ENCODE measurements at places on chromosomes 6 and 20.

- DNase-seq = no peak
These were observed 16.8 kb downstream of the SIRPA start for GRCh38 chr20:1912053-1912452.

DNA sequence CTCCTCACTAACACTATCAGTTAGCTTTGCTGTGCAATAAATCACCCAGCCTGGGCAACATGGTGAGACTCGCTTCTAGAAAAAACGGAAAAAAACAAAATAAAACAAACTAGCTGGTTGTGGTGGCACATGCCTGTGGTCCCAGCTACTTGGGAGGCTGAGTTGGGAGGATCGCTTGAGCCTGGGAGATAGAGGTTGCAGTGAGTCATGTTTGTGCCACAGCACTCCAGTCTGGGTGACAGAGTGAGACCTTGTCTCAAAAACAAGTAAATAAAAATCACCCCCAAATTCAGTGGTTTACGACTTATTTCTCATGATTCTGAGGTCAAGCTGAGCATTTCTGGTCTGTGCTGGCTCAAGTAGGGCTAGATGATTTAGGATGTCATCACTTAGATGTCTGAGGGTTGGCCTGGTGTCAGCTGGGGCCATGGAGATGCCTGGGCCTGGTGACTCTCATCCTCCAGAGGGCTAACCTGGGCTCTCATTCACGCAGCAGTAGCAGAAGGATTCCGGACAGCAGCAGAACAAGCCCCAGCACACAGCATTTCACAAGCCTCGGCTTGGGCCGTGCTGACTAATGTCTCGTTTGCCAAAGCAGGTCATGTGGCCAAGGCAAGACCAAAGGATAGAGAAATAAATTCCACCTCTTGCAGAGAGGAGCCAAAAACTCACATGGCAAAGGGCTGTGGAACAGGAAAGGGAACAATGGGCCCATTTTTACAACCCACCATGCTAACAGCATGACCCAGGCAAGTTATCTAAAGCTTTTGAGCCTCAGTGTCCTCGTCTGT is 32.5 kb downstream of the MGME1 start:
- peak; percentile 38 for DNase-seq

DNA sequence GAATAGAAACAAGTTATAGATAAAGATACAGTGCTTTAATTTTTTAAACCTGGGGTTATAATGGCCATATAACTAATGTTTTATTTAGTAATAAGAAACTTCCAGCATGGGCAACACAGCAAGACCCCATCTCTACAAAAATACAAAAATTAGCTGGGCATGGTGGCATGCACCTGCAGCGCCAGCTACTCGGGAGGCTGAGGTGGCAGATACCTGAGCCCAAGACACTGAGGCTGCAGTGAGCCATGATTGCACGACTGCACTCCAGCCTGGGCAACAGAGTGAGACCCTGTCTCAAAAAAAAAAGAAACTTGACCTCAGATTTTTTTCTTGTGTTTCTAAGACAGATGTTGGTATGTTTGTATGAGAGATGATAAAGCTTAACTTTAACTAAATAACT is 22.9 kb downstream of the EEF1A1 start:
- no peak for DNase-seq

GRCh38 chr6:118968416-118968815 is 33.5 kb upstream of the MCM9 start:
- DNase-seq = no peak

- no peak for DNase-seq
These were observed 16.5 kb upstream of the FOXQ1 start for GRCh38 chr6:1295420-1295819.

DNA sequence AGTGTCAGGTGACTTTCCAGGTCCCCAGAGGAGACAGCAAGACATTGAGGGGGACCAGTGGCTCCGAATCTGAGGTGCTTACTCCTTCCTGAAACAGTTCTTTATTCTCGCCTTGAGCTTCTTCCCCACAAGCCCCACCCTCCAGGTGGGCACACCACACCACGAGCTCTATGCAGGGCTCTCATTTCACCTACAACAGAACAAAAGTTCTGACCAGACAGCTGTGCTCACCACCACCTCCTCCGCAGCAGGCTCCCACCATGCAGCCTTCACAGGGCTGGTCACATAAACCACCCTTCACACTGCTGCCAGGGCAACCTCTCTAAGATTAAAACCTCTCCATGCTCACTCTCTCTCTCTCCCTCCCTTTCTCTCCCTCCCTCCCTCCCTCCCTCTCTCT is 384.5 kb upstream of the ARID1B start:
- DNase-seq = no peak

DNA sequence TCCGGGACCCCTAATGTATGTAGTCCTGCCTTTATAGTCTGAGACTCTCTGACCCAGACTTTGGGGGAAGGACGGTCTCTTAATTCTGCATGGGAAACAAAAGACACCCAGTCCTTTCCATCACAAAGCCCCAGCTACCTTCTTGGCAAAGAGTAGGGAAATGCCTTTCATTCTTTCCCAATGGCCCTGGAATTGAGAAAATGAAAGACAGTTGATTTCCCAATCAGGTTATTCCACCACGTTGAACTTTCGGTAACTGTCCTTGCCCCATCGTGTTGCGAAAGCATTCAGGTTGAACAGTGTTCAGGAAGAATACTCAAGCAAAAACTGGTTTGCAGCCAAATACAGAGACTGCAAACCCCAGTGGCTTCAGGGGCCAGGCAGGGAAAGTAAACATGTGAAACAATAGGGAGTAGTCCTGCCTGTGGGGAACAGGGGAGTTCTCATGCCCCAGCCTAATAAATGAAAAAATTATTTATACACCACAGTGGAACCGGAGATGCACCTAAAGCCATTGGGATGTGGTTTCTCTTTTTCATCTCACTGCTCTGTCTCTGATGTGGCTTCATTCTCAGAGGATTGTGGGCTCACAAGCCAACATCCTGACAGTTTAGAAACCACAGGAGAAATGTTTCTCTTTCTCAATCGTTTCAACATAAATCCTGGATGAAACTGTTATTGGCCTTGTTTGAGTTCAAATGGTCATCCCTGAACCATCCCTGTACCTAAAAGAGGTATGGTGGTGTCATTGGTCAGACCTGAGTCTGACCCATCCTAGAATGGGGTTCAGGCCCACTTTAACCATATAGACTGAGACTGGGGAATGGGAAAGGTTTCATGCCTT is 44.2 kb upstream of the SLC9A8 start:
- peak; percentile 95 for DNase-seq

- no peak for DNase-seq
These were observed 12.1 kb upstream of the AHCY start for GRCh38 chr20:34315236-34315635.

DNA sequence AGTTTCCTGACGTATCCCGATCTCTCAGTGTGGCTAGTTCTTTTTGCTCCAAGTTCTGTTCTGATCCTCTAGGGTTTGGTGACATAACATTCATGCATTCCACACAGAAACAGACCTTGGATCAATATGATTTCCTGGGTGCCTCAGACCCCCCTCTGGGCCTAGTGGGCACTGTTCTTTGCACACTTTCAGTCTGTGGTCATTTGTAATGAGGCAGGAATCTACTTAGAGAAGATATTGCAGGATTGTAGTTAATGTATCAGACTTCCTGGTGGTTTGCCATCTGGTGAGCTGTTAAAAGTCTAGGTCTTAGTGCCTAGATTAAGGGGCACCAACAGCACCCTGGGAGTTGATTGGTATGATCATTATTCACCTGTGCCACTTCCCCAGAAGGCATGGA is 7.5 kb downstream of the BEND6 start:
- DNase-seq = peak; percentile 35

GRCh38 chr6:125789167-125789566 is 1.6 kb upstream of the NCOA7 start:
- no peak for DNase-seq

GRCh38 chr6:106163966-106164877 is 78.1 kb downstream of the PRDM1 start:
- no peak for DNase-seq

DNA sequence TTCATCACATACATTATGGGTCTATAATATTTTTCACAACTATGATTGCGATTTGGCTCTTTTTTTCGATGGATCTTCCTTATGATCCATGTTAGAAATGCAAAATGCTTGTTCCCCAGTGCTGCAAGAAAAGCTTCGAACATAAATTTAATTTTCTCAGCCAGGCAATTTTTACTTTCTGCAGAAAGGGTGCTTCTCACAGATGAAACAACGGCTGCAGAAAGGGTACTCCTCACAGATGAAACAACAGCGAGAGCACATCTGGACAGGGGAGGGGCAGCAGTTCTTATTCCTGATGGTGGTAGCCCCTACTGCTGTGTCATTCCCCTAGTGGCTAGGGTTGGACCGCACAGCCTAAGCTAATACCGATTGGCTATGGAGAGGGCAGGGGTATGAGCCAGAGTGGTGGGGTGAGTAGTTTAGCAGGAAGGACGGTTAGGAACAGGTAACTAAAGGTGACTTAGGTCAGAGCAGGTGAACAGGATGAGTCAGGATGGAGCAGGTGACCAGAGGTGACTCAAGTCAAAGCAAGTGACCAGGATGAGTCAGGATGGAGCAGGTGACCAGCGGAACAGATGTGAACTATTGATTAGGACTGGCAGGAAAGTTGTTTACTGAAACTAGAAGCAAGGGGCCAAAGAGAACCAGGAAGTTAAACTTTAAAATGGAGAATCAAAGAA is 13.4 kb upstream of the TREML4 start:
- no peak for DNase-seq

GRCh38 chr6:166364456-166364855 is 18.3 kb downstream of the MPC1 start:
- no peak for DNase-seq

- DNase-seq = no peak
These were observed 323.0 kb downstream of the UTRN start for GRCh38 chr6:144607998-144608735.

DNA sequence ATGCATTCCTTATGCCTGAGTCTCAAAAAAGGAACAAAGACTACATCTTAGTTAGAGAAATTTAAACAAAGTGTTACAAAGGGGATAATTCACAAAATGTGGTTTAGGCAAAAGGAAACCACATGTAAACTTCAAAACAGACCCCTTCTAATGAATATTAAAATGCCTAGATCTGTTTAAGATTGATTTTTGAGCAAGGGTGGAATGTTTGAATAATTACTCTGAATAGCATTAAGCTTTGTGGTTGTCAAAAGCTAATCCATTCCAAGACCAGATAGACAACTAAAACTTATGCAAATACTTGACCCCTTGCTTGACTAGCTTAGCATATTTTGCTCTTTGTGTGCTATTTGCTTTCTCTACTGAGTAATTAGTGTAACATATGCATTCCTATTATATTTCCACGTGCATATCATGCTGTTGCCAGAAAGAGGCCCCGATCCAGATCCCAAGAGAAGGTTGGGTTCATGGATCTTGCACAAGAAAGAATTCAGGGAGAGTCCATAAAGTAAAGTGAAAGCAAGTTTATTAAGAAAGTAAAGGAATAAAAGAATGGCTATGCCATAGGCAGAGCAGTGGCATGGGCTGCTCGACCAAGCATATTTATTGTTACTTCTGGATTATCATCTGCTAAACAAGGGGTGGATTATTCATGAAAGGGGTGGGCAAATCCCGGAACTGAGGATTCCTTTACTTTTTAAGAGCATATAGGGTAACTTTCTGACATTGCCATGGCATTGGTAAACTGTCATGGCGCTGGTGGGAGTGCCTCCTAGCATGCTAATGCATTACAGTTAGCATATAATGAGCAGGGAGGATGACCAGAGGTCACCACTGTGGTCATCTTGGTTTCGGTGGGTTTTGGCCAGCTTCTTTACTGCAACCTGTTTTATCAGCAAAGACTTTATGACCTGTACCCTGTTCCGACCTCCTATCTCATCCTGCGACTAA is 1193.4 kb upstream of the EYS start:
- no peak for DNase-seq

GRCh38 chr6:87705070-87705691 is 3.1 kb upstream of the AKIRIN2 start:
- no peak for DNase-seq

- no peak for DNase-seq
These were observed 6.2 kb downstream of the TRIM38 start for GRCh38 chr6:25968769-25969168.

- DNase-seq = peak; percentile 86
These were observed 28.0 kb upstream of the ZNF217 start for GRCh38 chr20:53621482-53622246.

DNA sequence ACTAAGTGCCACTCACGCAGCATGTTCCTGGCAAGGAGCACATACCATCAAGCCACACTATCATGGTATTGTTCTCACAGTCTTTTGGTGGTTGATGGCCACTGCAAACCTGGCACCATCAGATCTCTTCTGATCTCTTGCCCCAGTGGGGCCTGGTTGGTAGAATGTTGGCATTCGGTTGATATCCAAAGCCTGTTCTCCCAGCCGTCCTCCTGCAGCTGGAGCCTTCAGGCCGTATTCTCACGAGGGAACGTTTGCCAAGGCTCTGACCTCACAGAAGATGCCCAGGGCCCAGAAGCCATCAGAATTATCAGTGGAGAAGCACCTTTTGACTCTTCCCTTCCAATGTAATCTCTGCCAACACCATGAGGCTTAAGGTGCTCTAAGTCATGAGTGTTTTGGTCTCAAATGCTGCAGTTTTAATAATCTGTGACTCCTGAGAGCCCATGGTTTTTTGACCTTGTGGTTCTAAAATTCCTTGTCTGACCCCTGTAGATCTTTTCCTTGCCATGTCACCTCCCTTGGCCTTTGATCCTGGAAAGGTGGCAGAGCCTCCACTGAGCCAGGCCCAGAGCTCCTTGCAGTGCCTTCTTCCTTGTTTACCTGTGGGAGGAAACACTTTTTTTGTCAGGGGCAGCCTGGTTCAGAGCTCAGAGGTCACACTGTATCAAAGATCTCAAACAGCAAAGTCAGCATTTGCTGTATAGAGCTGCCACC is 27.8 kb downstream of the POFUT1 start:
- no peak for DNase-seq

- DNase-seq = no peak
These were observed 86.2 kb downstream of the LCA5 start for GRCh38 chr6:79450984-79451383.

DNA sequence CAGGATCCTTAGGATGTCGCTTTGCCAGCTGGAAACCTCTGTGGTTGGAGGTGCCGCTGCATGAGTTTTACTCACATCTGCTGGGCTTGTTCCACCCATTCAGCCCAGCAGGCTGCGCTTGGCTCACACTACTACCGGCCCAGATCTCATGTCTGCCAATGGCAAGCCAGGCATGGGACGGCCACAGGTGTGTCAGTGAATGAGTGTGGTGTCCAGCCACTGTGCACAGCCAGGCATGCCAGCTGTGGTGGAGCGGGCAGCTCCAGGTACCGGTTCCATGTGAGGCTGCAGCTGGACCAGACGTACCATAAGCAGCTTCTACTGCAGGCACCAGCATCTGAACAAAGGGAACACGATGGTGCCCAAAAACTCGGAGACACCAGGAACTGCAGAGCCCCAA is 33.1 kb upstream of the ASF1A start:
- no peak for DNase-seq

DNA sequence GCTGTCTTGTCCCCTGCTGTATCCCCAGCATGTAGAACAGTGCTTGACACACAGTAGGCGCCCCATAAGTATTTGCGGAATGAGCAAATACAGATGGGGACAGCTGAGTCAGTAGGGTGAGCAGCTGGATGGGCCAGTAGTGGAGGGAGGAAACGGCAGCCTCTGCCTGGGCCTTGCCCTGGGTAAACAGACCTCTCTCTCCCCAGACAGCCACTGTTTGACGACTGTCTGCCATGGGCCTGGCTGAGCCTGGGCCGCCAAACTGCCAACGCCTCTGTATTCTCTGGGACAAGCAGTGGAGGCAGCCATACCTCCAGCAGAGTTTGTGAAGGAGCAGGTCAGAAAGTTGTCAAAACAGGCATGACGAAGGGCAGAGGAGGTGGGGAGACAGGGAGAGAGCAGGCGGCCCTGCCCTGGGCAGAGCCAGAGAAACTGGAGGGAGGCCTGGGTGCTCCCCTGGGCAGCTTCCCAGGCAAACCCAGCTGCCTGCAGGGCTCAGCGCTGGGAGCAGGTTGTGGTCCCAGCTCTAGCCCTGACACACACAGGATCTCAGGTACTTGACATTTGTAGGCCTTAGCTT is 15.2 kb downstream of the HNF4A start:
- no peak for DNase-seq

Data from NCI-H226 (cell line).